Upper lobe of left lung (tissue), 6 donors: ENCODE measurements at places on chromosomes 12 and 14. TPM values are rescaled to one million over a fixed set of nuclear protein-coding genes. Genes with fewer than 3 reads are reported as not detected.
A peak's percentile ranks its signal among the peaks of the same experiment; 100 is the strongest.

Gene PRPH
- total RNA-seq = 0.27 TPM

Gene KRT7
- 1,143 TPM for total RNA-seq

Gene GPR84
- 2.1 TPM for total RNA-seq

Gene GZMH
- total RNA-seq = 2.1 TPM

Gene ARHGAP9
- total RNA-seq = 131 TPM

Gene TCL1A
- total RNA-seq = 0.34 TPM

Gene FERMT2
- total RNA-seq = 121 TPM

Gene PIWIL1
- not detected for total RNA-seq

Gene SERPINA4
- total RNA-seq = not detected

Gene C1S
- total RNA-seq = 214 TPM

DNA sequence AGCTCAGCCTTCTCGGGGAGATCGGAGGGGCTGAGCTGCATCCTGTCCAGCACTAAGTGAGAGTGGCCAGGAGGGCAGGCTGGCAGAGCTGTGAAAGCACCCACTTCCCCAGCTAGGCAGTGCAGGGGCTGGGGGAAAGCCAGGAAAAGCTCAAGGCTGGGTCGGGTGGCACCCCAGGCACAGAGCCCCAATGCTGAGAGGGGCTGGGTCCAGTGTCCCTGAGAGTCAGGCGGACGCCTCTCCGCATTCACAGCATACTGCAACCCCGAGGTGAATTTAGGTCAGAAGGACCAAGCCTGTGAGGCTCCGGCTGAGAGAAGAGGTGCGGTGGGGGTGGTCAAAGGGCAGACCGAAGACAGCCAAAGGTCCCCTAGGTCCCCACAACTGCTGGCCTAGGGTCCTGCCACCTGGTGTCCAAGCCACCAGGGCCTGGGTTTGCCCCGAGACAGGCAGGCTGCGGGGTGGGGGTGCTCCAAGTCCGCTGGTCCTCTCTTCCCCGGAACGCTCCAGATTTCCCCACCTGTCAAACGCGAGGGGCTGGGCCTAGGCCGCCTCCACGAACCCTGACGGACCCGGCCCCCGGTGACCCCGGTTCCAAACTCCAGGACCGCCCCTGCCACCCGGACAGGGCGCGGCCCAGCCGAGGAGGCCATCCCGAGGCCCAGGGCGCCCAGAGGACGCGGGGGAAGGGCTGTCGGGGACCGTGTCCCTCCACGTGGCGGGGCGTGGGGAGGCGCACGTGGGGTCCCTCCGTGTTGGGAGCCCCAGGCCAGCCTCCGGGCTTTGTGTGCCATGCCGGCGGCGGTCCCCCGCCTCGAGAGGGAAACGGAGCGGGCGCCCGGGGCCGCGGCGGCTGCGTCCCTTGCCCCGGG is 527 bp downstream of the CAMKK2 start:
- no peak for DNase-seq

DNA sequence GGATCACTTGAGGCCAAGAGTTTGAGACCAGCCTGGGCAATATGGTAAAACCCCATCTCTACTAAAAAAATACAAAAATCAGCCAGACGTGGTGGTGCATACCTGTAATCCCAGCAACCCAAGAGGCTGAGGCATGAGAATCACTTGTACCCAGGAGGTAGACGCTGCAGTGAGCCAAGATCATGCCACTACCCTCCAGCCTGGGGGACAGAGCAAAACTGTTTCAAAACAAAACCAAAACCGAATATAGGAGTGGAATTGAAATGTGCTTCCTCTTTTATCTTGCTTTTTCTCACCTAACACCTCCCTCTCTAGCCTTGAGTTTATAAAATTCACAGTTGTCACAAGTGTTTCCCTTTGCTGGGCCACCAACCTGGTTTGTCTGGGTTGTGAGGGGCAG is 181.9 kb downstream of the PAH start:
- DNase-seq = no peak

GRCh38 chr12:119258149-119258548 is 76.4 kb upstream of the CCDC60 start:
- DNase-seq = no peak

DNA sequence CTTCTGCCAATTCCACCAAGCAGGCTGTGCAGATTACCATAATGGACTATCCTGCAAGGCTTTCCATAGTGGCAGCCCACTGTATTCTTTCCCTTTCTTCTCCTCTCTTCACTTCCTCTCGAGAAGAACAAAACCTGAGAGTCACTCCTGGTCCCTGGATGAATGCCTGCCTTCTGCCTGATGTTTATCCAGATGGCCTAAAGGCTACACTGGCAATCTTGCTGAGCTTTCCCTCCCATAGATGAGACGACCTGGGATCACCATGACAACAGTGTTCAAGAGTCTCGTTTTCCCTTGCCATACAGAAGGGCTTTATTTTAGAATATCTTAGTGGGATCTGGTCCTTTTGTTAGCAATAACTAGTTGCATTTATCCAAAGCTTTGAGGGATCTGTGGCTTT is 142.3 kb downstream of the RTN1 start:
- no peak for DNase-seq

- no peak for DNase-seq
Measured at GRCh38 chr14:49971156-49972130, 78.6 kb downstream of the ARF6 start.

DNA sequence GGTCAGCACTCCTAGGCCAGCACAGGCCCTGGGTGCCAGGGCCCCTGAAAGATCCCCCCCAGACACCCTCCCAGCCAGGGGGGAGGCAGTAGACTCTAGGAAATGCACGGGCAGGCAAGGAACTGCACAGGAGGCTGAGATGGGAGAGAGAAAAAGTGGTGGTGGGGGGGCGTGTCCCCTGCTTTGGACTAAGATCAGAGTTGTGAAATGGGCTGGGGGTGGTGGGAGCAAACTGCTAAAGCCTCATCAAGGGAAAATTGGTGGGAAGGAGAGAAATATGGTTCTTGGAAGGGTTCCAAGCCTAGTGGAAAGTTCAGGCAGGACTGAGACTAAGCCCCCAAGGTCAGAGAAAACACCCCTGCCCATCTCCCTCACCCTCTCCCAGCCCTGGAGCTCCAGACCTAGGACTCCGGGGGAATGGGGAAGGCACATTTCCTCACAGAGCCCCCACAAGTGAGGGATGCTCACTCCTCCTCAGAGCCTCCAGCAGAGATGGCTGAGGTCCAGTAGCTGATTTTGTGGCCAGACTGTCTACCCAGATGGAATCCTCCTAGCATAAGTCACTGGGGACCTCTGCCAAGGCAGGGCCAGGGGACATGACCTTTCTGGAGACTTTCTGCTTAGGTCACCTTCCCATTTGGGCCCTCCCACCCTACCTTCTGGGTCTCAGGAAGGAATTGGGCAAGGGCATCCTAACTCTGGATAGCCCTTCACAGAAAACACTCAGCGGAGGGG is 29.8 kb downstream of the FIGNL2 start:
- no peak for DNase-seq

DNA sequence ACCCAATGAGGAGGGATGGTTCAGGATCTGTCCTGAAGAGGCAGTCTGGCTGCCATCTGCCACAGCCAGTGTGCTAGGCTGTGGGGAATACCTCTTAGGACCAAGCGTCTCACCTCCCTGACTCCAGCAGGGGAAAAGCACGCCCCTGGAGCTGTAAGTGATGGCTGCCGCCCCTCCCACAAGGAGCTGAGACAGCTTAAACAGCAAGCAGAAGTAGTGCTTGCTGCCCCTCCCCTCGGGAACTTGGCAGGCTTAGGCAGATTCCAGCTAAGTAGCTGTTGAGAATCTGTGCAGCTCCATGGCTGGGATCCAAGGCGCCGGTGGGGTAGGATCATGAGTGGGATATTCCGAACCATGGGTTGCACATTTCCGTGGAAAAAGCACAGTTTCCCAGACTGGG is 360.4 kb upstream of the MDGA2 start:
- peak; percentile 53 for DNase-seq

DNA sequence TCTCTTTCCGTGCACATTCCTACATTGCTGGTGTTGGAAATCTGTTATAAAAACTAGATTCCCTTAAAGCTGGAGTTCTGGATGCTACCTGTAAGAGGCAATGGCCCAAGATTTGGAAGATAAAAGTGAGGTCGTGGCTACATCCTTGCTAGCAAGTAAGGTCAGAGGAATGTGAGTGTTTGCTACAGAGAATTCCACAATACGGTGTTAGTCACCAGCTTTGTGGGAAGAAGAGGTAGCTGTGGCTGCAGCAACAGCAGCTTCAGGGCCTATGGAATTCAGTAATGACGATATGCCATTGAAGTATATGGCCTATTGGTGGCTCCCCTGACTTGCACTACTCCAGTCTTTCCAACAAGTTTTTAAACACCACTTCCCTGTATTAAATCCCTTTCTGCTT is 227.7 kb upstream of the TMEM260 start:
- no peak for DNase-seq

- no peak for DNase-seq
Measured at GRCh38 chr12:132494294-132495164, 4.6 kb downstream of the FBRSL1 start.

GRCh38 chr14:94787092-94787491 is 17.2 kb upstream of the GSC start:
- DNase-seq = no peak

GRCh38 chr12:94053676-94054075 is 94.7 kb upstream of the PLXNC1 start:
- DNase-seq = no peak

GRCh38 chr14:101249676-101250036 is 311.6 kb upstream of the DIO3 start:
- no peak for DNase-seq

- DNase-seq = no peak
Measured at GRCh38 chr12:41310367-41310766, 122.2 kb downstream of the PDZRN4 start.

DNA sequence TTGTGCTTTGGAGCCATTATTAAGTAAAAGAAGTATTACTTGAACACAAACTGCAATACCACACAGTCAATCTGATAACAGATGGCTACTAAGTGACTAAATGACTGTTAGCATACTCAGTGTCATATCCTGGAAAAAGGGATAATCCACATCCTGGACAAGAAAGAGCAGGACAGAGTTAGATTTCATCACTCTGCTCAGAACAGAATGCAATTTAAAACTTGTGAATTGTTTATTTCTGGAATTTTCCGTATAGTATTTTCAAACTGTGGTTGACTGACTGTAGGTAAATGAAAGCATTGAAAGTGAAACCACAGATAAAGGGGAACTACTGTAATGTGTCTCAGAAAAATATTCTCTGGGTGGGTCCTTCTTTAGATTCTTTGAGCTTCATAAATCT is 458.8 kb downstream of the TMEM117 start:
- DNase-seq = no peak

DNA sequence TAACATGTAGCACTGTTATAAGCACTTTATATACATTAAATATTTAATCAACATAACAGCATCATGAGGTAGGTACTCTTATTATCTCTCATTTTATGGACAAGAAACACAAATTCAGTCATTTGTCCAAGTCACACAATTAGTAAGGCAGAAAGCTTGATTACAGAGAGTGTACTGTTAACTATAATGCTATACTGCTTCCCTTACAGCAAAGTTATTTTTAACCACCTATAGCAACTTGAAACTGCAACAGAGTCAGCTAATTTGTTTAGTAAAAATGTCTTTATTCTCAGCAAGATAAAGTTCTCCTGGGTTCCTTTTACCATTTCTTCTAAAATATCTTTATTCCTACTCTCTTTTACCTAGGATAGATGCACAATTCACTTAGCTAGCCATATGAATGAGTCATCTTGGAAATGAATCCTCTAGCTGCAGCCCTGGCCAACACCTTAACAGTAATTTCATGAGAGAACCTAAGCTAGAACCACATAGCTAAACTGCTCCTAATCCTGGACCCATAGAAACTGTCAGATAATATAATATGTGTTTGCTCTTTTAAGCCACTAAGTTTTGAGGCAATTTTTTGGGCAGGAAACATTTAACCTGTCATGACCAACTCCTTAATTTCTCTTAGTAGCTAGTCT is 90.2 kb upstream of the HECTD1 start:
- DNase-seq = no peak

GRCh38 chr12:110923192-110923591 is 2.8 kb upstream of the MYL2 start:
- DNase-seq = no peak

DNA sequence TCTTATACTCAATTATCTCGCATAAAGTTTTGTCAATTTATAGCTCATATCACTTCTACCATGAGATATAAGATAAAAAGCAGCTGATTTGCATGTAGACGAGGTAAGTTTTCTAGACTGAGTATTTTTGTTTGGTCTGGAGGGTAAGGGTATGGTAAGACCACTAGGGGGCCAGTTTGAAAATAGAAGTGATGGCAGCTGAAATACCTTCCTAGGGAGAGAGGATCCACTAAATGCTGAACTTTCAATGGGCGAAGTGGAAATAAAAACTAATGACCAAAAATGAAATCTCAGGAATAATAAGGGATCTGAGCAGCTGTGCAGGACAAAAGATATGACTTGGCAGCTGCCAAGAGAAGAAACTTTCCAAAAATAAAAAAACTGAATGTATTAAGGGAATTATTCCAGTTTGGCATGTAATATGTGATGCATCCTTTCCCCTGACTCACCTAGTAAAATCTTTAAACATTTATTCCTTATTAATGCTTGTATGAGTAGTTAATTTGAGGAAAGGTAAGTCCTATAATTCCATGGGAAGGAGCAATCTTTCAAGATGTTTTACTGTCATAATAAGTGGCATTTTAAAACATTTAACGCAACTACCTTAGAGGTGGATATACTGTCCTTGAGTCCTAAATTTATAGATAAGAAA is 754.5 kb downstream of the C12orf50 start:
- no peak for DNase-seq

DNA sequence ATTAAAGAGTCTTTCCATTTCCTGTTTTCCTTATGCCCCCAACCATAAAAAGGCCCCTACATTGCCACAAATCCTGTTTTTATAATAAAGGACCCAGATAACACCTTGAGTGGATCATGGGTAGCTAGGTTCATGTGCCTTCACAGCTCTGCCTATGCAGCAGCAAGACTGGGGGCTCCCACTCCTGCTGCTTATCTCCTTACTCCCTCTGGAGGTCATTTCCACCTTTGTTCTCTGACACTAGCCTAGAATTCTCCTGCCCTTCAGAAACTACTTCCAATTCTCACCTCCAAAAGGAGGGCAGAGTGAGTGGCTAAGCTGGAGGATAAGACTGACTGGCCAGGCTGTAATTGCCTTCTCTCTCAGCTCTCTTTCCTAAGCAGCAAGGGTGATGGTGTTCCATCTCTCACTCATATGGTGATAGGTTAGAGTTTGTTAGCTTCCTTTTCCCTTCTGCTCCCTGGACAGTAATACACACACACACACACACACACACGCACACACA is 20.0 kb upstream of the STAC3 start:
- DNase-seq = no peak

- no peak for DNase-seq
Measured at GRCh38 chr14:55399183-55399582, 12.4 kb downstream of the ATG14 start.

DNA sequence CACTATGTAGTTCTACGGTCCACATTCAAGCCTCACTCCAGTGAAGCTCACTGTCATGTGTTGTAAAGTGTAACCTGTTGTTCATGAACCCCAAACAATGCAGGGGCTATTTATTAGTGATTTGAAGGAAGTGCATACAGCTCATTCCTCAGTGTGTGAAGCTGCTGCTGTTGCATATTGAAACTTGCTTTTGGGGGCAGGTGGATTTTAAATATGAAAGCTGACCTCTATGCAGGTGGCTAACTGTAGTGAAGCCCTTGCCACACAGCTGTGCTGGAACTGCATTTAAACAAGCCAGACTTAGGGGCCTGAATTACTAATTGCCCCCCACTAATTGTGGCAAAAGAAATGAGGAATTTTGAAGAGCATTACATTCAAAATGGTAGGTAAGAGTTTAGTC is 226.3 kb downstream of the ATP23 start:
- DNase-seq = no peak

GRCh38 chr12:64797156-64797555 is 27.3 kb upstream of the TBC1D30 start:
- no peak for DNase-seq

GRCh38 chr14:74954232-74954946 is 1.0 kb downstream of the PGF start:
- DNase-seq = no peak
